ENCODE measurements at places on chromosomes 1 and 21.
A peak's percentile ranks its signal among the peaks of the same experiment; 100 is the strongest.

DNA sequence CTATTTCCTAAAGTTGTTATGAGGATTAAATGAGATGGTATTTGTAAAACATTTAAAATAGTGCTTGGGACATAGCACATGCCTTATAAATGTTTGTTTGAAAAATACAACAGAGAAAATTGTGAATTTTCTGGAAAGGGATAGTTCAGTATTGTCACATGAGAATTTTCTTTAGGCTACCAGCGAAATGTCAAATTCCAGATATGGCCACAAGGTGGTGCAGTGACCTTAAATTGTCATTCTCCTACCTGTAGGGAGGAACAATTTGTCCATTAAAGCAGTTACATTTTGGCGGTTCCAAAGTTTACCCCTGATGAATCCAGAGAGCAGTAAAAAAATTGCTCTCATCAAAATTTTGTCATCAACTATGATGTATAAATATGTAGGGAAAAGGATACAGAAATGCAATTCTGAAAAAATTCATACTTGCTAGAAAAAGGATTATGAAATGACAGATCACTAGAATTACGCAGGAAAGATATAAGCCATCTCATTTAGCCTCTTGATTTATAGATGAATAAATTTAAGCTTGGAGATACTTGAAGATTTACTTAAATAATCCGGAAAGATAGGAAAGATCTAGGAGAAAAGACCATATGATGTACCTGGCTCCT lies 50.2 kb upstream of the TSHB start:
- DNase-seq, result peak; percentile 26

- no peak for DNase-seq
Observed at GRCh38 chr1:175013445-175013844, 9.8 kb downstream of the MRPS14 start.

DNA sequence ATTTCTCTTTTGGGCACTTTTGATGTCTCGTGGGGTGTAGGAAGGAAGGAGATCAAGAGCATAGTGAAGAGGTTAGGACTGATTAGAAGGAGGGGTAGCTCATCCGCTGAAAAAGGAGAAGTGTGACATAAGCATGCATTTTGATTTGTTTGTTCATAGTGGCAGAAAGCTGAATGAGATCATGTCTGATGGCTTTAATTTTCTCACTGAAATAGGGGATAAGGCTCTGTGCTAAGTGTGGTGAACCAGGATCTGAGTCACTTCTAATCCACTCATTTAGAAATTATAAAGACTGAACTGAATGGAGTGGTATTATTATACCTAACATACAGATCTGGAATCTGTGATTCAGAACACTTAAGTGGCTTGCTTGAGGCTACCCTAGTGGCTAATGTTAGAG lies 344.5 kb downstream of the PDE4B start:
- DNase-seq, result no peak

GRCh38 chr1:41533731-41534080 lies 49.2 kb upstream of the EDN2 start:
- DNase-seq, result no peak

DNA sequence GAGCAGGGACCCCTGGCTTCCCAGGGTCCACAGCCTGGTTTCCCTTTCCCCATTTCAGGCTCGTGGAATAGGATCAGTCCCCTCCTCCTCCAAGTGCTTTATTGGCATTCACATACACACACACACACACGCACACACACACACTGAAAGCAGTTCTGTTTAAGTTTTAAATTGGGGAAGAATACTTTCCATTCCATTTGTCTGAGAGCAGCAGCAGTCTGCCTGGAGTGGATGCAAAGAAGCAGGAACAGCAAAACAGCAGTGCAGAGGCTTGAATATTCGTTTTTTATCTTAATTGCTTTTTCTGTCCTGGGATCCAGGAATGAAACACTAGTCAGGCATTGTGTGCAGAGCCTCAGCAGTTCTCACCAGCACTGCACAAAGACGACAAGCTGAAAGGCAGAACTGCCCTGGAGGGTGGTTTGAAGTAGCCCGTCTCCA lies 7.1 kb downstream of the CYB561D1 start:
- no peak for DNase-seq

GRCh38 chr1:6180707-6181311 lies 688 bp upstream of the CHD5 start:
- no peak for DNase-seq

- no peak for DNase-seq
Observed at GRCh38 chr1:63321066-63321784, 1.1 kb upstream of the FOXD3 start.

- DNase-seq, result no peak
Observed at GRCh38 chr1:113129529-113130185, 56.7 kb downstream of the LRIG2 start.

DNA sequence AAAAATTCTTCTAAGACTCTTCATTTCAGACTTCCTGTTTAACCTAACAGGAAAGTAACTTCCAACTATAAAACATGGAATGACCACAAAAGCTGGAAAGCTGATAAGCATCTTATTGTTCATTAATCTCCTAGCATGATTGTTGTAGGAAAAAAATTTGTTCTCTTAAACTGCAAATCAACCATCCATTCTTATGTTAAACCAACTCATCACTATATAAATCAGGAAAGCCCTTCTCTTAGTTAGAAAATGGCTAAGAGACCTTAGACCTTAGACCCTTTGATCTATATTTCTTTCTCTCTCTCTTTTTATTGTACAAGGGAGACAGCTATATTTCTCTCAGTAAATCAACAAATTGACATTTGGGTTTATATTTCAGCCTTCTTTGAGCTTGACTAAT lies 101.4 kb downstream of the UBE2U start:
- DNase-seq, result no peak

DNA sequence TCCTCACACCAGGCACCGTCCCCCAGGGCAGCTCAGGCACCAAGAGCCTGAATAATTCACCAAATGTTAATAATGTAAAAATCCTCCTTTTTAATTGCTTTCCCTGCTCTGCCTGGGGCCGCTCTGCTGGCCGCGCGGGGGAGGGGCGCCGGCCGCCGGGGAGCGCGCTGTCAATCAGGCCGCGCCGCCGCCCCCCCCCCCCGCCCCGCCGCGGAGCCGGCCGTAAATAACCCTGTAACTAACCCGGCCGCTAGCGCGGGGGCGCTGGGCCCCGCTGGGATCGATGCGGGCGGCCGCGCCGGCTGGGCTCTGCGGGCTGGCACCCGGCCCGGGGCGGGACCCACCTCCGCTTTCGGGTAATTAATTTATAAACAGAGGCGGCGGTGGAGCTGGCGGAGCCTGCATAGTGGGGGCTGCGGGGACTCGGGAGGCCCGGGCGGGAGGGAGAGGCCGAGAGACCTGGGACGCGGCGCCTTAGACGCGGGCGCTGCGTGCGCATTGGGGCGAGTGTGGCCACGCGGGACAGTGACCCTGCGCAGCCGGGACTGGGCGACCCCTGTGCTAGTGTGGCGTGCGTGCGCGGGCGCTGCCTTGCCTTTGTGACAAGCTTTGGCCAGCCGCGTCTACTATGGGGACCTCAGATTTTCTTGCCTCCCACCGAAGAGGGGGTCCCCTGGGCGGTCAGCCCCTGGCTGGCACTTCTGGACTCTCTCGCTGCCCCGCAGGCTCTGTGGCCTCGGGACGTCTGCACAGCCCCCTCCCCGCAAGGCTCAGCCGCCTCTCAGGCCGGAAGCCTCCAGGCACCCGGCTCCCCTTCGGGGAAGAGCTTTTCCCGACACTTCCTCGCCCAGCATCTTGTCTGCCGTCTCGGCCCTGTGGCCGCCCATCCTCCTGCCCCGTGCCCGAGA lies 16.6 kb downstream of the SAMD11 start:
- no peak for DNase-seq

- DNase-seq, result peak; percentile 22
Observed at GRCh38 chr1:169427081-169427641, at the start of gene CCDC181. Gene CCDC181, minus strand, starts transcription at chr1:169427474. Its CDS starts 2,547 bp downstream, at chr1:169424927.

- no peak for DNase-seq
Observed at GRCh38 chr1:231162297-231162969, 575 bp downstream of the TRIM67 start.

GRCh38 chr1:53763911-53764310 lies 24.9 kb upstream of the GLIS1 start:
- DNase-seq, result no peak

All from stimulated activated CD4-positive, alpha-beta T cell treated with anti-CD3 and anti-CD28 coated beads, TNF-alpha, amount 100 ng/mL, for 4 hours (primary cell).